ENCODE measurements at places on chromosomes 11 and 22.
A peak's percentile ranks its signal among the peaks of the same experiment; 100 is the strongest.

DNA sequence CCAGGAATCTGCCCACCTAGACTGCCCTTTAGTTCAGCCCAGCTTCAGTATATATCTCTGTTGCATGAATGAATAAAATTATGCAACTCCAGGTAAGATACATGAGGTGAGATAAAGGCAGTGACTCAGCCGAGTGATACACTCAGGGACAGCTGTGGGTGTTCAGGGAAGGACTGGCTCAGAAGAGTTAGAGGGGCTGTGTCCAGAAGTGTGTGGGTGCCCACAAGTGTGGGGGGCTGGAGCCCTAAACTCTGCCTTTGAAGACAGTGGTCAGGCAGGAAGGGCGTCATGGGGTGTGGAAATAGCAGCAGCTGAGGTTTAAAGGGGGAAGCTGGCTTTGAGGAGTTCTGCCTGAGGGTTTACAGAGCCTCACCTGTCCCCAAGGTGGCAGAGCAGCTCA, 8.3 kb downstream of the FTH1 start:
- H3K27me3 ChIP-seq: peaks cover 28% of the 10 kb centered on the region
- DNase-seq: no peak
- H3K4me1 ChIP-seq: peaks cover 12% of the 10 kb centered on the region
- no peak overlapping the region for H3K27ac ChIP-seq
- H3K36me3 ChIP-seq: peaks cover 19% of the 10 kb centered on the region
- H3K4me3 ChIP-seq: peak overlapping the region; percentile 64

DNA sequence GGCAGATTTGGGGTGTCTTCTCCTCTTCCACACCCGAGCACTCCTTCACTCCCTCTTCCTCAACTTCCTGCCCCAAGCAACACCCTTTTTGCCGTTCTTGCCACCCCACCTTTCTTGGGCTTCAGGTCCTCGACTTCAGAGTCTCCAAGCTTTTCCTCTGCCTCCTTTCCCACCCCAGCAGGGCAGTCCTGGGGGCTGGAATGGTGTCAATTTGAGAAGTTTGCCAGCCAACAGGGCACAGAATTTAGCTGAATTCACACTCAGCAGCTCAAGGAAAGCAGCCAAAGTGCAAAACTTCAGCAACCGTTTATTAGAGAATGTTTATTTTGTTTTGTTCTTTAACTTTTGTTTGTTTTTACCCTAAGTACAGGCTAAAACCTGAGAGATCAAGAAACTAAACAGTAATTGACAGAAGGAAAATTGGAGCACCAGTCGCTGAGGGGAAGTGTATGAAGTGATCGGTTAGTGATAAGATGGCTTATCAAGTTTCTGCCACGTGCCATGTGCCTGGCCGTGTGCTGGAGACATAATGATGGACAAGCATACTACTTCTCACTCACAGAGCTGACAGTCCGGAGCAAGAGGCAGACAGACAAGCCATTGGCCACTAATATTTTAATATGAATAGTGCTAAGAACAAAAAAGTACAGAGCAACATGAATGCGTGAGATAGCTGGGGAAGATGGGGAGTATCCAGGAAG, 44.4 kb downstream of the AHNAK start:
- no peaks in the 10 kb centered on the region for H3K36me3 ChIP-seq
- no peak overlapping the region for H3K4me3 ChIP-seq
- no peak for DNase-seq
- peak overlapping the region; percentile 68 for H3K27ac ChIP-seq
- peaks cover 33% of the 10 kb centered on the region for H3K4me1 ChIP-seq

GRCh38 chr11:4213746-4214145, 119.1 kb downstream of the RRM1 start:
- H3K4me1 ChIP-seq: peaks cover 12% of the 10 kb centered on the region
- DNase-seq: no peak
- no peaks in the 10 kb centered on the region for H3K36me3 ChIP-seq
- no peak overlapping the region for H3K27ac ChIP-seq
- no peak overlapping the region for H3K4me3 ChIP-seq

DNA sequence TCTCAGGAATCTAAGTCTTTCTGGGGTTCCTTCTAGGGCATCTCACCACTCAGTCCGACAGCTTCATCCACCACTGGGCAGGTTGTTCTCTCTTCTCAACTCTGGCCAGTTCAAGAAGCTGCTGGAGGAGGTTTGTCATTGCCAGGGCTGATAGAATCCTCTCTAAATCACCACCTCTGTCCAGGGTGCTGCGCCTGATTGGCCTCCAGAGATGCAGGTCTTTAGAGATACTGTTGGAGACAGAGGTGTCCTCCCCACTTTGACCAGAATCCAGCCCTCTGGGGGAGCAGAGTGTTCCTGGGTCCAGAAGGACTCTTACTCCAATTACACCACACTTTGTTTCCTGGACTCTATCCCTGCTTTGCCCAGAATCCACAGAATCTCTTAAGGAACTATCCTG, 90.2 kb downstream of the NELL1 start:
- no peak overlapping the region for H3K27ac ChIP-seq
- peaks cover 9% of the 10 kb centered on the region for H3K27me3 ChIP-seq
- no peak overlapping the region for H3K4me3 ChIP-seq
- no peak for DNase-seq
- H3K4me1 ChIP-seq: peaks cover 20% of the 10 kb centered on the region

DNA sequence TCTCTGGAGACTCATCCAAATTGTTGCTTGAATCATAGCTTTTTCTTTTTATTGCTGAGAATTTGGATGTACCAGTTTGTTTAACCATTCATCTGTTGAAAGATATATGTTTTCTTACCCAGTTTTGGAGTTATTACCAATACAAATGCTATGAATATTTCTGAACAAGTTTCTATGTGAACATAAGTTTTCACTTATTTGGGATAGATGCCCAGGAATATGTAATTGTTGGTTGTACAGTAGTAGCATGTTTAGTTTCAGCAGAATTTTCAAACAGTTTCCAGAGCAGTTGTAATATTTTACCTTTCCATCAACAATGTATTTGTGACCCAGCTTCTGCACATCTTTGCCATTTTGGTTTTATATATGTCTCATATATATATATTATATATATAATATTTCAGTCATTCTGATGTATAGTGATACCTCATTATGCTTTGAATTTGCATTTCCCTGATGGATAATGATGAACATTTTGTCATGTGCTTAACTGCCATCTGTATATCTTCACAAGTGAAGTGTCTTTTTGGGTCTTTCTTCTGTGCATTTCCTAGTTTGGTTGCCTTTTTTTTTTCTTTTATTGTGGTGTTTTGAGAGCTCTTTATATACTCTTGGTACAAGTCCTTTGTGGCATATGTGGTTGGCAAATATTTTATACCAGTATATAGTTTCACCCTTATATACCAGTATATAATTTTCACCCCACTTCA, 118.8 kb downstream of the LUZP2 start:
- H3K36me3 ChIP-seq: no peaks in the 10 kb centered on the region
- no peak overlapping the region for H3K27ac ChIP-seq
- DNase-seq: no peak
- H3K4me3 ChIP-seq: no peak overlapping the region

DNA sequence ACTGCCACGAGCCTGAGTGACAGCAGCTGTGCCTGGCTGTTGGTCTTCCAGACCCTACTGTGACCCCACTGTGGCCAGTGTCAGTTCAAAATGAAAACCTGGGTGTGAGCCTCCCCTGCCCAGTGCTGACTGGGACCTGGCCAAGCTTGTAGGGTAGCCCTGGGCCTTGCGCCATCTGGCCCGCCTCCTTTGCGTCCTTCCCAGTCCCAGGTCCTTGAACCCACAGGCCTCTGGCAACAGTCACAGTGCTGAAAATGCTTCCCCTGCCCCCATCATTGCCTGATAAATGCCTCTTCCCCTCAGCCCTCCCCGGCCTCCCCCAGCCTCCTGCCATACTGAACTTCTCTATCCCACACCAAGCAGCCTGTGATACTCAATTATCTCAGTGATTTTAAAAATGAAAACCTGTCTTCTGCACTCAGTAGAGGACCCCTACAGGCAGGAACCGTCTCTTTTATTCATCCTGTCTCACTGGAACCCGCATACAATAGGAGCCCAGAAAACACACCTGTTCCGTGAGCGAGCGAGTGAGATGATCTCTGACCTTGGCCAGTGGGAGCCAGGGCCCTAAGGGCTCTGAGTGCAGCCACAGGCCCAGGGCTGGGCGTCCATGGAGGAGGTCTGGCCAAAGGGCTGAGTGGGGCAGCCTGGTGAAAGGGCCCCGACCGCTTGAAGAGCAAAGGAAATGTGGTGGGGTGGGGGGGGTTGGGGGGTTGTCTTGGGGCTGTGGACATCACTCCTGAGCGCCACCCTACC, 49.7 kb upstream of the TTLL12 start:
- no peaks in the 10 kb centered on the region for H3K36me3 ChIP-seq
- no peak for DNase-seq
- peaks cover 11% of the 10 kb centered on the region for H3K4me1 ChIP-seq
- H3K27me3 ChIP-seq: peaks cover 4% of the 10 kb centered on the region
- no peak overlapping the region for H3K4me3 ChIP-seq
- no peak overlapping the region for H3K27ac ChIP-seq

DNA sequence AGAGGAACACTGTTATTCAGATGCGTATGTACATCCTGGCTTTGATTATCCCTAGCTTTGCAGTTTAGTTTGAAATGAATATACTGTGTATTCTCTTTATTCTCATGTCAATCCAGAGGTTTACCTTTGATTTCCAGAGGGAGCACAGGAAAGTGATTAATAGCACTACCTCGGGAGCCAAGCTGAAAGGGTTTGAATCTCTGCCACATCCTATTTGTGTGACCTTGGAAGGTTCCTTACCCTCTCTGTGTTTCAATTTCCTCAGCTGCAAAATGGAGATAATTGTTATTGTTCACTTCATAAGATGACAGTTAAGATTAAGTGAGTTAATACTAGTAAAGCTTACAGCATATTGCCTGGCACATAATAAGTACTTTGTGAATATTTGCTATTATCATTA, 17.9 kb downstream of the ELMOD1 start:
- no peak overlapping the region for H3K4me3 ChIP-seq
- DNase-seq: no peak
- peaks cover 13% of the 10 kb centered on the region for H3K4me1 ChIP-seq
- H3K36me3 ChIP-seq: no peaks in the 10 kb centered on the region
- H3K27me3 ChIP-seq: peaks cover 18% of the 10 kb centered on the region

DNA sequence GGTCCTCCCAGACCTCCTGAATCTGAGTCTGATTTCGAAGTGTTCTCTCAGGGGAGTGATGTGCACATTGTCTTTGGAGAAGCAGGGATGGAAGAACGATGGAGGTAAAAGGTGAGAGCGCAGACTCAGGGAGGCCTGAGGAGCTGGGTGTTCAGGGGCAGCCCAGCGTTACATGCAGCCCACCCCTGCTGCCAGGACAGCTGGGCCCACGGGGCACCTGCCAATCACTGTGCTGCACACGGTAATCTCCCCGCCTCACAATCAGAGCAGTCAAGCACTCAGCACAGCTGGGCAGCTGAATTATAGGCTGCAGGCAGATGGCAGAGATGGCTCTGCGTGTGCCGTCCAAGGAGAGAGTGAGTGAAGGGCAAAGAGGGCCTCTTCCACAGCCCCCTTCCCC, 17.9 kb upstream of the HTR3A start:
- no peak for DNase-seq
- no peak overlapping the region for H3K4me3 ChIP-seq
- no peak overlapping the region for H3K27ac ChIP-seq

DNA sequence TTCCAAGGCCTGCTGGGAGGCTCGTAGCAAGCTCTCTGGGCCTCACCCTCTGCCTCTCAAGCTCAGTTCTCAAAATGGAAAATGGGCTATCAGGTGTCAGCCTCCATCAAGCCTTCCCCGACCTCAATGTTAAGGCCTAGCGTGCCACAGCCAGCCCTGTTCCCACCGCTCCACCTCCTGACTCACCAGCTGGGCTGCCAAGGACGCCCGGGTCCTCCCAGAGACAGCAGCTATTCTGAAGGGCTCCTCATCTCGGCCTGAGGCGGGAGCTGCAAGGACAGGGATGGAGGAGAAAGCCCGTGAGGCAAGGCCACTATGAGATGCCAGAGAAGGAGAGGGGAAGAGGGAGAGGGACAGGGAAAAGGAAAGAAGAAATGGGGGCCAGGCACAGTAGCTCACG, 19.9 kb downstream of the ARAP1 start:
- peaks cover 8% of the 10 kb centered on the region for H3K36me3 ChIP-seq
- H3K4me3 ChIP-seq: no peak overlapping the region
- DNase-seq: no peak

DNA sequence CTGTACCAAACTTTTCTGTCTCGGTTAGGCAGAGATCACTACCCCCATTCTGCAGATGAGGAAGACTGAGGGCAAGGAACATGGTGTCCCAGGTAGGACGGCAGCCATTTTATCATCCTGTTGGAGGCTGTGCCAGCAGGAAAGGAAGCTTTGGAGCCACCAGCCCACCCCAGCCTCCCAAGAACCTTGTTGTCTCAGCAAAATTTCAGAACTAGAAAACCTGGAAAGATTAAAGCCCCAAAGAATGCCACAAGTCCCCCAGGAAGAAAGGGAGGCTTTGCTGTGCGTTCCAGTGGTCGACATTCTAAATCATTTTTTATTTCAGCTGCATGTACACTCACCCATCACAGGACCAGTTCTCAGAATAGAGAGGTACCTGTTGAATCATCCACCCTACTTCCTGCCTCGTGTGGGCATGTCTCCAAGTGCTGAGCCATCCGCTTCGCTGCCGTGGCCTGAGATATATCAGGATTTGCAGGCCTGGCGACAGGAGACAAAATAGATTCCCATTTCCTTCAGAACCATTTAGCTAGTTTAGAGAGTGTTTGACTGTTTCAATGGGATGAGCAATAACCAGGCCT, 13.0 kb upstream of the EIF3D start:
- H3K4me3 ChIP-seq: no peak overlapping the region
- H3K27ac ChIP-seq: no peak overlapping the region
- H3K36me3 ChIP-seq: no peaks in the 10 kb centered on the region

- no peak overlapping the region for H3K27ac ChIP-seq
- H3K4me1 ChIP-seq: peaks cover 35% of the 10 kb centered on the region
- no peaks in the 10 kb centered on the region for H3K36me3 ChIP-seq
- H3K27me3 ChIP-seq: no peaks in the 10 kb centered on the region
- no peak overlapping the region for H3K4me3 ChIP-seq
These were observed 46.8 kb downstream of the LGR4 start for GRCh38 chr11:27425814-27426213.

DNA sequence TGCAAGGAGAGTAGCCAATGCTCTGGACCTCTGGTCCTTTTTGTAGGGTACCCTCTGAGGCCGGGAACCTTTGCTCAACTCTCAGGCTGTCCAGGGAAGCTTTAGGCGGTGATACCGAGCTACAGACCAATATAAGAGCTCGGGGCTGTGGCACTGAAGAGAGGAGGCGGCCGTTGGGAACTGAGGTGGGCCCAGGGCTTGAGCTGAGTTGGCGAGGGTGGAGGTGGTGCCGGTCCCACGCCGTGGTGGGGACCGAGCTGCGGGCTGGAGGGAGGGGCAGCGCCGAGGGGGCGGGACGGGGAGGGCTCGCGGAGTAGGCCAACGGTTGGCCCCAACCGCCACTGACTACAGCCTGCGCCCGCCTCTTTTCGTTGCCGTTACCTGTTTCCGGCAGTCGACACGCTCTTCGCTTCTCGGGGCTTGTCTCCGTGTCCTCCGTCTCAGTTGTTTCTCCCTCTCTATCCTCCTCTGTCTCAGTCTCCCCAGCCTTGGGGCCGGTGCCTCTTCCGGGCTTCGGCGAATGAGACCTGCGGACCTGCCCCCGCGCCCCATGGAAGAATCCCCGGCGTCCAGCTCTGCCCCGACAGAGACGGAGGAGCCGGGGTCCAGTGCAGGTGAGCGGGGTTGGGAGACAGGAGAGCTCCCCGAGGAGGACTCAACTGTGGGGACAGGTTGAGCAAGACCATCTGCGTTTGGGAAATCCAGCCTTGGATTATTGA, at the start of gene NEU3:
TSS of gene NEU3 (plus strand) at position 393 of the 719 bp plus-strand sequence. CDS start at position 521, 128 bp downstream.
- H3K36me3 ChIP-seq: no peaks in the 10 kb centered on the region
- H3K4me3 ChIP-seq: peak within 1 kb of the TSS; percentile 92
- DNase-seq: peak; percentile 44
- H3K4me1 ChIP-seq: peaks cover 15% of the 10 kb centered on the region
- no peaks in the 10 kb centered on the region for H3K27me3 ChIP-seq
